ENCODE measurements at places on chromosomes 5 and 9. TPM values are rescaled to one million over a fixed set of nuclear protein-coding genes. Genes with fewer than 3 reads are reported as not detected.

DNA sequence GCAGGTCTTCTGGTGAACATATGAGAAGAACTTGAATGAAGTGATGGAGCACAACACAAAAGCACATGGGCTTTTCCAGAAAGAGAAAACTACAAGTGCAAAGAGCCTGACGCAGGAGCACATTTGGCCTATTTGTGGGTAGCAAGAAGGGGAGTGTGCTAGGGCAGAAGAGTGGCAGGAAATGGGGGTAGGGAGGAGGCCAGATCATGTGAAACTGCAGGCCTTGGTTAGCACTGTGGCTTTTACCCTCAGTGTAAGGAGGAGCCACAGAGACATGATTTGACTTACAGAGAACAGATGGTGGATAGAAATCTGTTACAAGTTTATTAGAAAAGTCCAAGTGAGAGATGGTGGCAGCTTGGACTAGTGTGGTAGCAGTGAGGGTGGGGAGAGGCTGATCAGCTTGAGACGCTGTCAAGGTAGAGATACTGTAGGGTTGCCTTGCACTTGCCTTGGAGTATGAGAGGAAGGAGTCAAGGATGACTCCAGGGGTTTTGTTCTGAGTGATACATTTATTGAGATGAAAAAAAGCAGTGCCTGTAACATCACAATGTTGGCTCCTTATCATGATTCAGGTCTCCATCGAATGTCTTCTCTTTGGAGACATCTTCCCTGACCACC lies 126.7 kb downstream of the PPP2R2B start:
- DNase-seq: no peak

- no peak for DNase-seq
Observed at GRCh38 chr5:76351577-76351976, 51.5 kb upstream of the IQGAP2 start.

DNA sequence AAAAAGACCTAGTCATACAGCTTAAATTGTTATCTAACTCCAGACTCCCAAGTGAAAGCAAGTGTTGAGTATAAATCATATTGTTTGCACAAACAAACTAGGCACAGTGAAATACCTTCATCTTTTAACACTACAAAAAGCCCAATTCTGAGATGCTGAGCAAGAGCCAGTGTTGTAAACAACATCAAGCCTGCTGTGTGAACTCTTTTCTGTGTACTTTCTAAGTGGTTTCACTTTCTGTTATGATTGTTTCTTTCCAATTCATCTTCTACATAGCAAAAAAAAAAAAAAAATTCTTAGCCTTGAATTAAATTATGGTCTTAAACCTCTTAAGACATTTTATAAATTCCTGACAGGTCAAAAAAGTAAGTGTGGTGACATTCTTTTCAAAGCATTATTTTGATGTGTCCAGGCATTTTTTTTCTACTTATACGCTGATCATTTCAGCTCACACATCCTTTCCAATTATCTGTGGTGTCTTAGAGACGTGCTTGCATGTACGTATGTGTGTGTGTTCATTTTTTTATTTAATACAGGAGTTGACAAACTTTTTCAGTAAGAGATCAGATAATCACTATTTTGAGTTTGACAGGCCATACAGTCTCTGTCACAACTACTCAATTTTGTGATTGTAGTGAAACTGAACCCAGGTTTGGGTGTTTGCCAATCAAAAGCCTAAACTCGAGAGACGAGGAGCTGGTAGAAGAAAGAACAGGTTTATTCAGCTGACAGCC lies 556.1 kb downstream of the CDH9 start:
- no peak for DNase-seq

- no peak for DNase-seq
Observed at GRCh38 chr9:69175486-69175885, 1.4 kb downstream of the TJP2 start.

- DNase-seq: no peak
Observed at GRCh38 chr5:149588936-149589335, 7.6 kb downstream of the ARHGEF37 start.

Gene SLCO6A1
- total RNA-seq: not detected

Gene SCGB3A2
- not detected for total RNA-seq

Gene ANKRD31
- 0.13 TPM for total RNA-seq

Gene C5orf46
- total RNA-seq: 13.0 TPM

Gene SLC25A2
- not detected for total RNA-seq

Gene S1PR3
- 9.9 TPM for total RNA-seq

Gene CHSY3
- total RNA-seq: 3.1 TPM

Data from cardiac septum (tissue), 1 donor.